ENCODE measurements at places on chromosomes 7 and 10. TPM values are rescaled to one million over a fixed set of nuclear protein-coding genes. Genes with fewer than 3 reads are reported as not detected.

The FBXO24 gene
- total RNA-seq: 0.54 TPM

The CCL24 gene
- total RNA-seq: not detected

The PLA2G12B gene
- total RNA-seq: not detected

The CAMK2B gene
- total RNA-seq: 0.18 TPM

The KLF14 gene
- total RNA-seq: not detected
